ENCODE measurements at places on chromosomes 16 and 17.

DNA sequence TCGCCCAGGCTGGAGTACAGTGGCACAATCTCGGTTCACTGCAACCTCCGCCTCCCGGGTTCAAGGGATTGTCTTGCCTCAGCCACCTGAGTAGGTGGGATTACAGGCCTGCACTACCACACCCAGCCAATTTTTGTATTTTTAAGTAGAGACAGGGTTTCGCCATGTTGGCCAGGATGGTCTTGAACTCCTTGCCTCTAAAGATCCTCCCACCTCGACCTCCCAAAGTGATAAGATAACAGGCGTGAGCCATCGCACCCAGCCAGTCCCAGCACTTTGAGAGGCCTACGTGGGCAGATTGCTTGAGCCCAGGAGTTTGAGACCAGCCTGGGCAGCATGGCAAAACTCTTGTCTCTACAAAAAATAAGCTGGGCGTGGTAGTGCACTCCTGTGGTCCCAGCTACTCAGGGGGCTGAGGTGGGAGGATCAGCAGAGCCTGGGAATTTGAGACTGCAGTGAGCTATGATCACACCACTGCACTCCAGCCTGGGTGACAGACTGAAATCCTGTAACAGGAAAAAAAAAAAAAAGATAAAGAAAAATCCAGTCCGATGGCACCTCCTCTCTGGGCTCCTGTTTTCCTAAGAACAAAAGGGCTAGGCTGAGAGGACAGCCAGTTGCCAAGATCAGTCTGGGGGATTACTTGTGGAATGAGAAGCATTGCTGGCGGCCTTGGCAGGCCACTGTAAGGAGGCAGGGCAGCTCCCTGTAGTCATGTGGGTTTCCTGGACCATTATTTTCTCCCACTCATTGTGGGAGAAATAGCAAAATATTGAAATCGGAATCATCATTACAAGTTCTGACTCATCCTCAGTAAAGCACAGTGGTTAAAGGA is 3.0 kb upstream of the PIPOX start:
- peak; percentile 50 for DNase-seq

DNA sequence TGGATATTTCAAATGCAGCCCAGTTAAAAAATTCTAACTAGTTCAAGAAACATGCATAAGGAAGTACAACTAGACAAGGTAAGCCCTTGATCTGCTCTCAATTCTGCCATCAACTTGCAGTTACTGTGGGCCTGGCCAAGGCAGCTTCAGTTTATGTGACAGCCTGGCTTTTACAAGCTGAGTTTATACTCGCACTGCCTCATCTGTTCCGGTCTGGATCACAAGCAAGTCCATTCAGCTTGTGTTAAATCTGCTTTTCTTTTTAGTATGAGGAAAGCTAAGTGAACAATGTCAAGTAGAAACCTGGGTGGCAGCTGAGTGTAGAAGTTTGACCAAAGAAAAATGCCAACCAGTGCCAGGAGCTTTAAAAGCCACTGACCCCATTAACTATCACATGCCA is 76.6 kb upstream of the CORO6 start:
- no peak for DNase-seq

DNA sequence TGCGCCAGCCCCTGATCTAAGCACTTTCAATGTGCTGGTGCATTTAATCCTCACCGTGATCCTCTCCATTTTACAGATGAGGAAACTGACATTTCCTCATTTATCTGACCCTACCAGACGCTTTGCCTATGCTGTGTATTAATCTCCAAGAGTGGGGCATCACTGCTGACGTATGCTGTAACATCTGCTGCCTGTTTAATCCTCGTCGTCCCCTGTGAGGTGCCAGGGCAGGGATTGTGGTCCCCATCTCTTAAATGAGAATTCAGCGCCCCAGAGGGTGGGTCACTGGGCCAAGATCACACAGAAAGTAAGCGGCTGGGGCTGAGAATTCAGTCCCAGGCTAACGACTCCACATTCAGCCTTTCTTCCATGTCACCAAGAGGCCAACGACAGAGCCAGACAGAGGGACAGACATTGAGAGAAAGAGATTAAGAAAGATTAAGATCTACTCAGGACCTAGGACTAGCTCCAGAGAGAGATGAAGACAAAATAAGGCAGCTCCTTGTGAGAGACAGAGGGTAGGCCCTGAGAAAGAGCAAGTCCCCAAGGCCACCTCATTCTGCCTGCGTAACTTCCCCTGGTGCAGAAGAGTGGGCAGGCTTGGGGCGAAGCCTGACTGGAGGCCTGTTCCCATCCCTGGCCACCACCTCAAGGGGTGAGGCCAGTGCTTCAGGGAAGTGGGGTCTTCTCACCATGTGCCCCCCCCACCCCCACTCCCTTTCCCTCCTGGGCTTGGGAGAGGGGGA is 13.5 kb downstream of the CACNA1G start:
- DNase-seq = no peak

- no peak for DNase-seq
These were observed 81.3 kb downstream of the METRNL start for GRCh38 chr17:83160443-83161297.

- DNase-seq = no peak
These were observed 760 bp downstream of the SLFN12L start for GRCh38 chr17:35536664-35537171.

- DNase-seq = no peak
These were observed 56.8 kb downstream of the HLF start for GRCh38 chr17:55321427-55322060.

- DNase-seq = peak; percentile 48
These were observed 56.5 kb downstream of the DNAH2 start for GRCh38 chr17:7774055-7774521.

- DNase-seq = no peak
These were observed 30.4 kb downstream of the CFDP1 start for GRCh38 chr16:75402821-75403475.

- no peak for DNase-seq
These were observed 1741.7 kb downstream of the TP53TG3F start for GRCh38 chr16:35201151-35201550.

- no peak for DNase-seq
These were observed 59.1 kb downstream of the NEUROD2 start for GRCh38 chr17:39548494-39549225.

GRCh38 chr16:28873543-28874201 is 4.6 kb upstream of the ATP2A1 start:
- DNase-seq = peak; percentile 32

- peak; percentile 56 for DNase-seq
These were observed 102.5 kb downstream of the MRM1 start for GRCh38 chr17:36703860-36704266.

- no peak for DNase-seq
These were observed 941.5 kb upstream of the EEF2KMT start for GRCh38 chr16:6038941-6039645.

DNA sequence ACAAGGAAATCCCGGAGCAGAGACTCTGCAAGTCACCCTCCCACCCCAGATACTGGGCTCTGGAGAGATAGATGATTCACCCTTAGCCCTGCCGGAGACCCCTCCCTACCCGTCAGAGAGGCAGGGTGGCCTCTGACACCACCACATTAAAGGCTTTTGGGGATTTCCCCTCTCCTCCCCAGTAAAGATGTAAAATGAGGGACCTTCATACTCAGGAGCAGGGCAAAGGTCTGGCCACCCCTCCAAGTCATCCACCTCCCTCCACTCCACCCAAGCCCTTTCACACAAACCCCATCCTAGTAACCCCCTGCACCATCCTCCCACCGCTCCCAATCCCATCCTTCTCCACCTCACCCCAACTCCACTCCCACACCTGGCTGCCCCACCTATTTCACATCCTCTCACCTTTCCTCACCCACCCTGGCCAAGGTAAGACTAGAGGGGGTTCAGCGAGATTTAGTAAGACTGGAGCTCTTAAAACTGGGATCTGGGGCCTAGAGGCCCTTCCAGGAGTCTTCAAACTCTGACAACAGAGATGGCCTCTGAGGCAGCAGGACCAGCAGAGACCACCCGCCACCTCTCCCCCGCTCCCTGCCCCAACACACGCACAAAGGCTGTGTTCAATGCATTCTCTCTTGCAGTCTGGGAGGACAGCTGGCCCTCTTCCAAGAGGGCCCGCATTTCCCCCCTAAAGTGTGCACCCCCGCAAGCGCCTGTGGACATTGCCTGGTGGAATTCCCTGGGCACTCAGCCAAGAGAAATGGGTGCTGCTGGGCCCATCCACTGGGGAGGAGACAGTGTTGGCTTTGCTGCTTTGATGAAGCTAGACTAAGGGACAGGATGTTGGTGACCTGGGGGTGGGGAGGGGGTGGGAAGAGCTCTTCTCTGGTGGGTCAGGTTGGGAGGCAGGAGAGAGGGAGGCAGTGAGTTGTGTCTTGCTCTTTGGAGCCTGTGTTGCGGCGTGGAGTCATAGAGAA is 1.1 kb downstream of the ABAT start:
- DNase-seq = no peak

DNA sequence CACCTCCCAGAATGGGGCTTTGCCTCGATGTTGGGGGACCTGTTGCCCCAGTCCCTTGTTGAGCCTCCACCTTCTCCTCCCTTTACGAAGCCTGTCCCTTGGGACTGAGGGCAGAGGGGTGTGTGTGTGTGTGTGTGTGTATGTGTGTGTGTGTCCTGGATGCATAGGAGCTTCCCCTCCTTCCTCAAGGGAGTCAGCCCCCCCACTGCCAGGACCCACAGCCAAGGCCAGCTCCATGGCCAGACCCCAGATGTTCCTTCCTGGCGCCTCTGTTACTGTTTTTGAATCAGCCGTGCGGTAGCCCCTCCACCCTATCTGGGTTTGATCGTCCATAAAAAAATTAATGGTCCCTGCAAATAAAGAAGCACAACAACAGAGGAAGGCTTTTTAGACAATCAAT is 17.7 kb upstream of the DOK4 start:
- no peak for DNase-seq

DNA sequence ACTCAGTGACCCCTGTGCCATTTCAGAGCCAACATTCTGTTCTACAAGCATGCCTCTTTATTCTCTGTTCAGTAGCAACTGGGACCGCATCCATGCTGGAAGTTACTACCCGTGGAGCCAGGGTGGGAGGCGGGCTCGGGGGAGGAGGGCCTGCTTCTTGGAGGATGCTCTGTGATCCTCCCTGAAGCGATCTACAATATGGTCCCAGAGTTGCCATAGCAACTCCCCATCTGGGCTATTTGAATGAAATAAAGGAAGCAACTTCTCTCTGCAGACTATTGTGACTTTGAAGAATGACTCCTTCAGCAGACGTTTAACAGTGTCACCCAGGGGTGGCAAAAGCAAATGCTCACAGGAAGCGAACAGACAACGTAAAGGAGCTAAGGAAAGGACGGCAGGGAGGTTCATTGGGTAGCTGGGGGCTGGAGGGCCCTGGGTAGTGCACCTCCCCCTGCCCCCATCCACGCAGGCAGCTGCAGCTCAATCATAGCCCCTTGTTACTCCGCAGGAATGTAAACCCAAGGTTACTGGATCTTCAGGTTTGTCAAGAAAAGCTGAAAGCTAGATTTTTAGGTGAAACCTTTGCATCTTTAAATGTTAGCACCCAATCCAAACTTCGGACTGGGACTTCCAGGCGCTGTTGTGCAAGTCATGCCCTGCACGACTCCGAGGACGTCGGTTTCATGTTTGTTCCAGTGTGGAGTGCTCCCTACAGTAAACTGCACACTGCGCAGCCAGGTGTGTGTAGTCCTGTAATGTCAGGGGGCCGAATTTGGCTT is 51.1 kb upstream of the MEAK7 start:
- DNase-seq = no peak

DNA sequence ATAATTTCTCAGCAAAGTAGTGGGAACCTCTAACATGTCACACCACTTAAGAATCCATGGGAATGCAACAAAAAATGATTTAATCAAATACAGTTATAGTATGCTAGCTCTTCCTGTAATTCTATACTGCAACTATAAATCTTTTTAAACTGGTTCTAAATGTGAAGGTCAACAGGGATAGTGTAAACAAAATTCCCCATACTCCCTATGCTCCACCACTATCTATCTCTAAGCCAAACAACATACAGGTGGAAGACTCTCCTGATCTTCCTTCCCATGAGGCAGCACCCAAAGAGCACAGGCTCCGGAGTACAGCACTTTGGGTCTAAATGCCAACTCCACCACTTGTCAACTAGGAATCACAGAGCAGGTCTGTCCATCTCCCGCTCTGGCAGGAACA is 4.4 kb downstream of the XPO6 start:
- DNase-seq = no peak

DNA sequence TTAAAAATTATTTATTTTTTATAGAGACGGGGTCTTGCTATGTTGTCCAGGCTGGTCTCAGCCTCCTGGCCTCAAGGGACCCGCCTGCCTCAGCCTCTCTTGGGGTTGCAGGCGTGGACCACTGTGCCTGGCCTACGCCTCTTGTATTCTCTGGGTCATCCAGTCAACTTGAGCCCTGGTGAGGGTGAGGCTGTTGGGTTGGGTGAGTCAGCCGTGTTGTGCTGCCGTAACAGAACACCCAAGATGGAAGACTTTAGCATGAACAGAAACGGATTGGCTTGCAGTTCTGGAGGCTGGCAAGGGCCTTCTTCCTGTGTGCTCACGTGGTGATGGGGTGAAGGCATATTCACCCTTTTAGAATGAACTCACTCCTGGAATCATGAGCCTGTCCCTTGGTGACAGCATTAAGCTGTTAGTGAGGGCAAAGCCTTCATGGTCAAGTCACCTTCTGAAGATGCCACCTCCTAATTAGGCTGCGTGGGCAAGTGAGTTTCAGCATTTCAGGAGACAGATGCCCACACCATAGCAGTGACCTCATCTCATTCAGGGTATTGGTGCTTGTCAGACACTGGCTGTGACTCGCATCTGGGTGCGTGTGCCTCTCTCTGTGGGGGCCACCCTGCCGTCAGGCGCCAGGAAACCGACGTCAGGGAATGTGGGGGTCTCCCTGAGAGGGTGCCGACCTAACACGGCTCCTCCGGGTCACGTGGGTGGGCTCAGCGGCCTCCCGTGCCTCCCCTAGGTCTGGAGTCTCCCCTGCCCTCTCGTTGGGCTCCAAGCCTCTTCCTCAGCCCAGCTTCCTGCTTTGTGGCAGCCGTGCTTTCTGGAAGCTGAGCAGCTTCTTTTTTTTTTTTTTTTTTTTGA is 49.8 kb downstream of the WDR45B start:
- no peak for DNase-seq

- no peak for DNase-seq
These were observed 11.6 kb downstream of the AQP8 start for GRCh38 chr16:25228372-25228771.

GRCh38 chr16:11175787-11176341 is 80.1 kb downstream of the SOCS1 start:
- DNase-seq = no peak

DNA sequence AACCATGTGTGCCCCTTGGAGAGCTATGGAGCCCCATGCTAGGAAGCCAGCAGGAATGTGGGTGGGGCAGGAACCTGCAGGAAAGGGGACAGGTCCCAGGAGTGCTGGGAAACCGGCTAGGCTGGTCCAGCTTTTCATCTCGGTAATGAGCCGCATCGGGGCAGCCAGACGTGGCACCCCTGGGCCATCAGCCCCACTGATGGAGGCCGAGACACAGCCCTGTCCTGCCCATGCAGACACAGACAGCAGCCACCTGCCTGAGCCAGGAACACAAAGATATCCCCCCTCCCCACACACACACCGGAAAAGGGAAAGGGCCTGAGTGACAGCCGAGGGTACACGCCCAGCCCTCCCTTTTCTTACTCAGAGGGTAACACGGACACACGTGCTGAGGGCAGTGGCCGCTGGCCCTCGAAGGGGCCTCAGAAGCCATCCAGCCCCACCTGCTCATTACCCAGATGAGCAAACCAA is 18.1 kb downstream of the PPL start:
- DNase-seq = no peak

Measured in COLO829 (cell line).